NK-92 treated with Interleukin-12 subunit alpha and Interleukin-12 subunit beta, amount 100 ng/mL, for 24 hours (cell line): ENCODE measurements at places on chromosomes 2 and 18.

GRCh38 chr2:222950638-222951285, 89.9 kb downstream of the ACSL3 start:
- no peak for DNase-seq

- no peak for DNase-seq
These were observed 2.5 kb downstream of the CYP1B1 start for GRCh38 chr2:38073211-38074057.

GRCh38 chr18:77106331-77106730, 26.3 kb downstream of the MBP start:
- no peak for DNase-seq

DNA sequence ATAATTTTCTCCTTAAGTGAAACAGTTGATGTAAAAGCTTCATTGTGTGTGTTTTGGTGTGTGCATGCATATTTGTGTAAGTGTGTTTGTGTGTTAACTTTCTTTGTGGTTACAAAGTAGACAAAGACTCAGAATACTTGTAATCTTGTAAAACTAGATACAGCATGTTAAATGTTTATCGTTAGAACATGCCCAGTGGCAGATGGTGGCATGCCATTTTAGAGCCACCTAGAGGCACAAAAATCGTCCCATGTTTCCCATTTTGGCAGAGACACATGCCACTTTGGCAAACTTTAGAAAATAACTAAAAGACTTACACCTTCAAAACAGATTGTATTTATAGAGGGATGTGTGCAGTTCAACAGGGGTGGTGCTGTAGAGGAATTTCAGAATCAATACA, 224.1 kb downstream of the LRP1B start:
- DNase-seq = no peak

GRCh38 chr2:38522754-38523349, 79.9 kb downstream of the HNRNPLL start:
- DNase-seq = no peak

- no peak for DNase-seq
These were observed 16.7 kb downstream of the IL1R1 start for GRCh38 chr2:102159295-102159694.

DNA sequence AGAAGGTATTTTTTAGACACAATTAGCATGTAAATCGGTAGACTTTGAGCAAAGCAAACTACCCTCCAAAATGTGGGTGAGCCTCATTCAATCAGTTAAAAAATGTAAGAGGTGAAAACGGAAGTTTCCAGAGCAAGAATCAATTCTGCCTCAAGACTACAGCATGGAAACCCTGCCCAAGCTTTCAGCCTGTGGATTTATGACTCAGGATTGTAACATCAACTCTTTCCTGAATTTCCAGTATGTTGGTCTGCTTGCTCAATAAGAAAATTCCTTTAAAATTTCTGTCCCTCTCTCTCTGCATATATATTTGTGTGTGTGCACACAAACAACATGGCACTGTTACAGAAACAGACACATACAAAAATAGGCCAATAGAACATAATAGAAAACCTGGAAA, 228.6 kb upstream of the DOK6 start:
- no peak for DNase-seq

GRCh38 chr2:189091253-189091652, 88.3 kb downstream of the COL5A2 start:
- DNase-seq = no peak

DNA sequence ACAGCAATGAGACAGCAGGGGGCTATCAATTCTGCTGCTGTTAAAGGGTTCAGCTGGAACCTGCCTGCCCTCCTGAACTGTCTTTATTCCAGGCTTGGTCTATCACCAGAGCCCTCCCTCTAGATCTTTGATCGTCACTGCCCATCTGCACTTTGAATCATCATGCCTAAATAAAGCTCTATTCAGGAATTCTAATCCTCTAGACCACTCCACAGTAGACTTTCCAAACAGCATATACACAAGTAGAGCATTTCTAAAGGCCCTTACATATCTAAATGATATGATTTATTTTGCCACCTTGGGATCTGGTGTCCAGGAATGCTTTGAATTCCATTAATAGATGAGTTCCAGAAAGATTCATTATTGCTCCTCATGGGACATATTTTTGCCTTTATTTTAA, 542.1 kb upstream of the SYT4 start:
- no peak for DNase-seq

- DNase-seq = no peak
These were observed 11.7 kb upstream of the GORASP2 start for GRCh38 chr2:170917219-170917913.

DNA sequence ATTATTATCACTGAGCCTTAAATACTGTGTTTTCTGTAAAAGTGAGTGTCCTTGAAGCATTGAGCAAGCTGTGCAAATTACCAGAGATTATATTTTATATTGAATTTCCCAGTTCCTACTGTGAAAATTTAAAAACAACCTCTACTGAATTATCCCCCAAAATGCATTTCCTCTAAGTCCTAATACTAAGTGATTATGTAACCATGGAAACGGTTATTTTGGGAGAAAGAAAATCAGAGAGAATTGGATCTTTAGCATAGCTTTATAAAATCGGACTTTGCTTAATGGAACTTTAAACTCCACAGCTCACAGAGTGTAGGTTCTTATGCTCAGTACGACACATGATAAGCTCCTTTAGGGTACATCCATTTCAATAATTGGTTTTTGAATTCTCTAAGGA, 19.3 kb upstream of the CHMP1B start:
- DNase-seq = no peak

DNA sequence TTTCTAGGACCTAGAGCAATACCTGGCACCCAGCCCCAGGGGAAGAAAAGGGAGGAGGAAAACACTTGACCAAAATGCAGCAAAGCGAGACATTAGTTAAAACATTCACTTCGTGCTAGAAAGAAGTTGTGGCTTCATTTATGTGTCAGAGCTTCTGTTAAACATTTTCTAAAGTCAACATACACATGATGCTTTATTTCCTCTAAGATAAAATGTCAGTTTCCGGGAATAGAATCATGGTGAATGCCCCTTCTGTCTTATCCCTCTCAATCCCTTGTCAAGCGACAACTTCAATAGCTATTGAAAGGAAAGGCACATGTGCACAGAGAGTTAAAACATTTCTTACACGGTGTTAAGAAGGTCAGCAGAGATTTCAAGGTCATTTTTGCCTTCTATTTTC, 404.6 kb upstream of the CWC22 start:
- DNase-seq = no peak

- peak; percentile 43 for DNase-seq
These were observed 179.7 kb downstream of the ANAPC1 start for GRCh38 chr2:111704246-111704645.

GRCh38 chr2:237066396-237066795, 19.3 kb upstream of the COPS8 start:
- no peak for DNase-seq

- DNase-seq = no peak
These were observed 114.8 kb upstream of the CDC42EP3 start for GRCh38 chr2:37786191-37786698.

DNA sequence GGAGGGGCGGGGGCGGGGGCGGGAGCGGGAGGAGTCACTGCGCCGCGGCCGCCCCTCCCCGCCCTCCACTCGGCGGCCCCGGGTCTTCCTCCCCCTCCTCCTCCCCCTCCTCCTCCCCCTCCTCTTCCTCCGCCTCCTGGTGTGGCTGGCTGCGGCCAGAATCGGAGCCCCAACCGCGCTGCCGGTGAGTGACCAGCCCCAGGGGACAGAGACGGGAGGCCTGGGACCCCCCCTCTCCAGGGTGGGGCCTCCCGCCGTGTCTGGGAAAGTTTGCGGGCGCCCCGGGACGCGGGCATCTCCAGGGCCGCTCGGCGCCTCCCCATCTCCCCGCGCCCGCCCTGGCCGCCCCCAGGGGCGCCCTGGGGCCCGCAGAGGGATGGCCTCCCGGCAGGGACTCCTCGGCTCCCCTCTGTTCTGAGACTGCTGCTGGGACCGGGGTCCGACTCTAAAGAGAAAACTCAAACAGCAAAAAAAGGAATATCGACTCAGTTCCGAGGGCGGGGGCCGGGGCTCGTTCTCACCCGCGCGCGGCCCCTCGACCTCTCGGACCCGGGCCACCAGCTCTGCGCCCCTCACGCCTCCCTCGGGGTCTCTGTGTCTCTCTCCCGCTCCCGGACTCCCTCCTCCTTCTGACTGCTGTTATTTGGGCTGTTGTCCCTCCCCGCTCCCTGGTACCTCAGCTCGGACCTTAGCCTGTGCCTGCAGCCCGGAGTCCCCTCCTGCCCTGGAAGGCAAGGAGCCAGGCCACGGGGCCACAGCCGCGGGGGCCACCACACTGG, at the start of gene STON1:
TSS of gene STON1 (plus strand) at position 122 of the 779 bp plus-strand sequence. CDS start 50,480 bp downstream, outside the sequence.
- no peak for DNase-seq

DNA sequence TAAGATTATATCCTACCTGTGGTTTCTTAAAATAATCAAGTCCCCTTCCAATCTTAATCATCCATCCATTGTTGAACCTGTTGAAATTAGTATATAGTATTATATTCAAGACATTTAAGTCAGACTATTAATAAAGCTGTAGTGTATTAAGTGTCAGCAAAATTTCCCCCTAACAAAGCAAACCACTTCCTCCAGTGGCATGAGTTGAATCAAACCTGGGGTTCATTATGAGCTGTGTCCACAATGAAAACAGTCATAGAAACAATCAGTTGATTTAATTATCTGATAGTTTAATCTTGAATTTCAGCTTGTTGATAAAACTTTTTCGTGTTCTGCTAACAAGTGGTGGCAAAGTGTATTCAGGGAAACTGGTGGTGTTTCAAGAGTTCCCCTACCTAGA, 11.3 kb downstream of the MITD1 start:
- DNase-seq = no peak

DNA sequence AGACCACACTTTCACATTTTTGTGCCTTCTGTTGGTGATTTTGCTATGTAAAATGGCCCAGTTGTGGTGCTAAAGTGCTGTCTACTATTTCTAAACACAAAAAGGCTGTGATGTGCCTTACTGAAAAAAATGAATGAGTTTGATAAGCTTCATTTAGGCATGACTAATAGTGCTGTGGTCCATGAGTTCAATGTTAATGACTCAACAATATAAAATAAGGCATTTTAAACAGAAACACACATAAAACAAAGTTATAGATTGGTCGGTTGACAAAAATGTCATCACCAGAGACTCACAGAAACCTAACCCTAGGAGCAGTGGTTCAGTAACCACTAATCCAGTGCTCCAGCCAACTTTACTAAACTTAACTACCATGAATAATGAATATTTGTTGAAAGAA, 160.0 kb downstream of the DNAH6 start:
- no peak for DNase-seq

- no peak for DNase-seq
These were observed 57.8 kb upstream of the ID2 start for GRCh38 chr2:8623958-8624591.

DNA sequence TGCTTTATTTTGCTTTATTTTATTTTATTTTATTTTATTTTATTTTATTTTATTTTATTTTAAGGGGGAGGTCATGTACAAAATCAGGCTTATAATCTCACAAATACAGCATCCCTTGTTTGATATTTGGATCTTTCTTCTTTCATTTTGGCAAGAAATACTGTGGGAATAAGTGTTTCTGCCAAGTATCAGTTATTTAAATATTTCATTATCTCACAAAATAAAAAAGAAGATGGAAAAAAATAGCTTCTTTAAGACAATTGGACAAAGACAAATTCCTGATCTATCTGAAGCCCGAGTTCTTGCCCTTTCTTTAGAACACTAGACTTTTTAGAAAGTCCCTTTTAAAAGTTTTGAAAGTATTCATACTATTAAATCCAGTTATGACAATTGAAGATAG, 560.5 kb upstream of the ZEB2 start:
- DNase-seq = no peak

DNA sequence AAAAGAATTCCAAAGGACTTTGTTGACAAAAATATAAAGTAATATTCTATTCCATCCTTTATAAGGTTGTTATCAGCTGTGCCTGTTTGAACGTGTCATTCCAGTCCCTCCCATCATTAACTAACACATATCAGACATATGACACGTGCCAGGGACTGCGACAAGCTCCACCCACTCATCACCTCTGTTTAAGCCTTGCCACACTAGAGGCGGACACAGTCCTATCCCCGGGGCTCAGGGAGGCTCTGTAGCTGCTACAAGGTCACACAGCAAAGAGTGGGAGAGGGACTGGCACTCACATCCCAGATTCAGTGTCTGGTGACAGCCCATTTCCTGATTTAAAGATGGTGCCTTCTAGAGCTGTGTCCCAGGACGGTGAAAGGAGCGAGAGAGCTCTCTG, 30.0 kb downstream of the TBC1D8 start:
- DNase-seq = no peak

DNA sequence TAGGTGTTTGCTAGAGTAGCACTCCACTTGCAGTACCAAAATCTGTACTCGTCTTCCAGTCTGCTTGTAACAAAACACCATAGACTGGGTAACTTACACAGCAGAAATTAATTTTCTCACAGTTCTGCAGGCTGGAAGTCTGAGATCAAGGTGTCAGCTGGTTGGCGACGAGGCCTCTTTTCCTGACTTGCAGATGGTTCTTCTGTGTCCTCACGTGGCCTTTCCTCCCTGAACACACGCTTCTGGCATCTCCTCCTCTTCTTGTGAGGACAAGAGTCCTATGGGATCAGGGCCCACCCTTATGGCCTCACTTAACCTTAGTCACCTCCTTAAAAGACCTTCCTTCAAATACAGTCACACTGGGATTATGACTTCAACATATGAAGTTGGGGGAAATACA, 493.5 kb upstream of the MYT1L start:
- DNase-seq = no peak

DNA sequence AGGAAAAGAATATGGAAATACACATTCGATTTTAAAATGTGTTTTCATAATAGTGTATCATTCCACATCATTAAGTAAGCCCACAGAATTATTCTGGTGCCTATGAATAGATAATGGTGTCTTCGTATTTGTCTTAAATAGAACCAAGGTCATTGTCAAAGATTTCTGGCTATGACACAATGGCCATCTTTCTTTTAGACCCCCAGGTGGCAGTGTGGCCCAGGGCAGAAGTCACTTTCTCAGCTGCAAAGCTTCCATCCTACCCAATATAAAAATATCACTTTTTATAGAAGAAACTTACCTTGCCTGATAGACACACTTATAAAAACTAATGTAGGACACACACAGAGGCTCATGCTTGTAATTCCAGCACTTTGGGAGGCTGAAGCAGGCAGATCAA, 57.5 kb downstream of the ZRANB3 start:
- DNase-seq = no peak

- DNase-seq = no peak
These were observed 165.9 kb upstream of the ID2 start for GRCh38 chr2:8515864-8516533.
